ENCODE measurements at places on chromosomes 4 and X.

- no peak for ATAC-seq
Measured at GRCh38 chr4:136056748-136057147, 1475.5 kb downstream of the PCDH18 start.

DNA sequence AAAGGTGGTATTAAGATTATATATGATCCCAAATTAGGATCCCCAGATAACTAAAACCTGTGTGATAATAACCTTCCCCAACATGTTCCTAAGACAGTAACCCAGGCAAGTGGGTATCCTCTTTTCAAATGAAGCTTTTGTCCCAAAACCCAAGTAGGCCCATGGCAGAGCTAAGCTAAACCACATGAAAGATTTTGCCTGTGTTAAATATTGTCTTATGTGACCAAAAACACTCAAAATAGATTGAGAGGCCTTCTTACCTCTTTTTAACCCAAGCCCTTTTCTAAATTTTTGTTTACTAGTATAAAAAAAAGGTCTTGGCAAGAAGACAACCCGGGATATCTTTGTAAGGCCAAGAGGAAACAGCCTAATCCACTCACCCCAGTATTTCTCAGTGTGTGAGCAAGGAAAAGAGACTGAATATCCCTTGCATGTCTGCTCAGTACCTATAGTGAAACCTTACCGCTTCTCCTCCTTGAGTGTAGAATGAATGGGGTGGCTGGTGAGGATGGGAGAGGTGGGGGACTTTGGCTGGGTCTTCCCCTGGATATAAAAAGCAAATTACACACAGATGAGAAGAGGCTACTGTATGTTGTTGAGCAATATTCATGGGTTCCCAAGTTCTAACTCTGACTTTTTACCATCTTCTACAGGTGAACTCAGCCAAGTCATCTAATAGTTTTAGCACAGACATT is 188.8 kb upstream of the BMP3 start:
- ATAC-seq = no peak

- no peak for ATAC-seq
Measured at GRCh38 chrX:125137521-125137920, 182.2 kb upstream of the TEX13C start.

DNA sequence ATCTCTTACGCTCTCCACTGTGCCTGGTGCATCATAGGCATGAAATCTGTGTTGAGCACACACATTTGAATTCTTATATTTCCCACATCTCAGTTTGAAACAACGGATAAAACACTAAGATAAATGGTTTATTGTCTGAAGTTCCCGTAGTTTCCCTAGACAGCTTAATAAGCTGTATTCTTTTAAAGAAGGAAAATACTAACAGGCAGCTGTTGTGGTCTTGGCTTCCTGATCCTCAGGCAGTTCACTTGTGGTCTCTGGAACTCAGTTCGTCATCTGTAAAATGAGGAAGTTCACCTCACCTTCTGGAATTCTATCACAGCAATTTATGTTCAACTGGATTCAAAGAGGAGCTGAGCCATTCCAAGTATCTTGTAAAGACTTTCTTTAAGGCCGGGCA is 1805.6 kb upstream of the TENM3 start:
- no peak for ATAC-seq

- ATAC-seq = no peak
Measured at GRCh38 chr4:175376287-175376977, 435.6 kb downstream of the GPM6A start.

- no peak for ATAC-seq
Measured at GRCh38 chrX:40202456-40202855, 104.7 kb upstream of the BCOR start.

GRCh38 chr4:55008166-55009056 is 117.0 kb downstream of the KDR start:
- no peak for ATAC-seq

DNA sequence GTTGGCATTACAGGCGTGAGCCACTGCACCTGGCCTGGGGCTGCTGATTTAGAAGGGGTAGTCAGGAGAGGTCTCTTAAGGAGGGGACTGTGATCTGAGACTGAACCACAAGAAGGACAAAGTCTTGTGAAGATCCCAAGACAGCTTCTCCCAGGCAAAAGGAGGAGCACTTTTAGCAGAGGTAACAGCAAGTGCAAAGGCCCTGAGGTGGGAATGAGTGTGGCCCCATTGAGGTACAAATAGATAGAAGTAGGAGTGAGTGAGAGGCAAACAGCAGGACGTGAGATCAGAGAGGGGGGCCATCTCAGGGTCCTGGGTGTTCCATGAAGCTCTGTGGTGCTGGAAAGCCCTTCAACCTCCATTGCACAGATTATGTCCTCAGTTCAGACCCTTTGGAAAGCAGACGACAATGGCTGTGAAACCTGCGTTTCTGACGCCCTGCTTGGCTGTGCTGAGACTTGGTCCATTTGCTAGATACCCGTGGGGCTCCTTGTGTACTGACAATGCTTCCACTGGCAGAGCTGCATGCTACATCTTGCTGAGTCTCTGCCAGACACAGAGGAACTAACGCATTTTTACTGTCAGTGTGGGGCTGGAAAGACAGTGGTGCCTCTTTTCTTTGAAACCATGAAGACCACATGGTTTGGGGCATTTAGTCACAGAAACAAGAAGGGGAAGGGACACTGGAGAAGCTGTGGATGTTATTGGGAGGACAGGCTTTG is 1.3 kb upstream of the CCKAR start:
- no peak for ATAC-seq

DNA sequence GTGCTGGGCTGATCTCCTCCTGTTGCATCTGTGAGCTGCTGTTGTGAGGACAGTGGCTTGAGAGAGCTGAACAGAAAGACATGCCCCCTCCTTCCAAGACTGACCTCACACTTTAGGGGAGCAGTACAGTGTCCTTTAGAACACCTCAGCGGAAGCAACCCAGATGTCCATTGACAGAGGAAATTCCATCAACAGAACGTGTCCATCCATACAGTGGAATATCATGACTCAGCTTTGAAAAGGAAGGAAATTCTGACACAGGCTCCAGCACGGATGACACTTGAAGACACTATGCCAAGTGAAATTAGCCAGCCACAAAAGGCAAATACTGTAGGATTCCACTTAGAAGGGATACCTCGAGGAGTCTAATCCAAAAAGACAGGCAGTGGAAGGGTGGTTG is 103.5 kb downstream of the GPR143 start:
- ATAC-seq = no peak

DNA sequence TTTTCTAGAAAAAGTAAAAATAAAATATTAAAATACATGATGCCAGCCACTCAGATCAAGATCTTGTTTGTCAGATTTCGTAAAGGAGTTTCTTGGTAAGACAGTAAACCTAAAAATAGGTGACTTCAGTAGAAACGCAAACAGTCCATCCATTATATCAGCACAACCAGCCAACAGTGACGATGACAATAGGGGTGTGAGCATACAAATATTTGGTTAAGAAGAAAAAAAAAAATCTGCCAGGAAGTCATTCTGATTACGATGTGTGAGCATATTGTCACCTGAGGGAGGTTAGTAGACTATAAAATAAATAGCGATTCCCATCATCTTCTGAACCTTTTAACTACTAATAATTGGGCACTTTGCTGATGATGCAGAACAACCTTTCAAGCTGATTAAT is 37.6 kb downstream of the SLC7A11 start:
- ATAC-seq = no peak

DNA sequence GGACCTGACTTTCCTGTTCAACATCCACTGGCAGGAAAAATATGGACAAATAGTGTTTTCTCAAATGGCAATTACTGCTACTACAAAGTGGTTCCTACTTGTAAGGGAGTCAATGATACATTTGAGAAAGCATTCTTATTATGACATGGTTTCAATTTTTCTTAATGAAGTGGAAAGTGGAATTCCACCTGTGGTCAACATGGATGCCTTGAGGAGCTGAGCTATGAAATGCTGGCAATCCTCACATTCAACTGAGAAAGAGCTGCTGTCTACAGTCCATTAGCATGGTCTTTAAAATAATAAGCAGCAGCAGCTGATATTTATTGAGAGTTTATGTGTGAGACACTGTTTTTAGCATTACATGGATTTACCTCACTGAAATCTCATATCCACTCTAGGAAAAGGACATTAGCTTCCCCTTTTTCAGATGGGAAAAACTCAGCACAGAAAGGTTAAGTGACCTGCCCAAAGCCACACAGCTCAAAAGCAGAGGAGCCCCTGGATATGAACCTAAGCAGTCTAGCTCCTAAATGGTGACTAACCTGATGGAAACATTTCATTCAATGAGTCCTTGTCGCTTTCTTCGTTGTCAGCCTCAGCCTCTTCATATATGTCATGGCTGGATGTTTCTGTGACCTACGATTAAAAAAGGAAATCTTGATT is 29.2 kb downstream of the MAP7D3 start:
- ATAC-seq = no peak

DNA sequence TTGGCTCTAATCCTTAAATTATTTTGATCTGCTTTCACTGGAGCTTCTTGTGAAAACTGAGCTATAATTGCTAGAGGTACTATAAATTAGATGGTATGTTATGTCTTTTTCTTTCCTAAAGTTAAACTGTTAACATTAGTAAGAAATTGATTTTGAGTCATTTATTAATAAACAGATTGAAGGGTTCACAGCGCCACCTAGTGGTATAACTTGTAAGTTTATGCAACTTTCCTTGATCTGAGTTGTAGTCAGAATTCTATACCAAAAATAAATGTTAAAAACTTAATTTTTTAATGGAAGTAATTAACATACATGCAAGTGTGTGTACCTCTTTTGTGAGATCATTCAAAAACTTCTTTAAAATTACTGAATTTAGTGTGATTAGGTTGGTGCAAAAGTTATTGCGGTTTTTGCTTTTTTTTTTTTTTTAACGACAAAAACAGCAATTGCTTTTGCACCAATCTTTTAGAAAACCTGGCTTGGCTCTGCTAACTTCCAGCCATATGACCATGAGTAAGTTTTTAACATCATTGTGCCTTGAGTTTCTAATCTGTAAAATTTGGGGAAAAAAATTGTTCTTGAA is 151.5 kb downstream of the CENPC start:
- no peak for ATAC-seq

DNA sequence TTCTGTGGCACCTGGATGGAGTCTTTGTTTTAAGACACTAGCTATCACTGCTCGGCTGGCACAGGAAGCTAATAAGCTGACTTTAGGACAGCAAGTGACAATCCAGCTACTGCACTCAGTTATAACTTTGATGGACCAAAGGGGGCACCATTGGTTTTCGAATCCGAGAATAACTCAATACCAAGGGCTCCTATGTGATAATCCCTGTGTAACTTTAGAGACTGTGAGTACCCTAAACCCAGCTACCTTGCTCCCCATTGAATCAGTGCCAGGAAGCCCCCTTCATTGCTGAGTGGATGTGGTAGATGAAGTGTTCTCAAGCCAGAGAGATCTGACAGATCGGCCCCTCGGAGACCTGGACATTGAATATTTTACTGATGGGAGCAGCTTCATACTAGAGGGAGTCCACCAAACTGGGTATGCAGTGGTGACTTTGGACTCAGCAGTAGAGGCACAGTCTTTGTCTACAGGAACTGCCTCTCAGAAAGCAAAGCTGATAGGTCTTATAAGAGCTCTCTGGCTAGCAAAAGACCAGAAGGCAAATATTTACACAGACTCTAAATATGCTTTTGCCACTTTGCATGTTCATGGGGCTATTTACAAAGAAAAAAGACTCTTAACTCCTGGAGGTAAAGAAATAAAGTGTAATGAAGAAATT is 35.5 kb upstream of the UGT2B7 start:
- no peak for ATAC-seq

GRCh38 chr4:8380511-8381415 is 59.8 kb downstream of the ACOX3 start:
- no peak for ATAC-seq

GRCh38 chr4:182250446-182250845 is 7.2 kb downstream of the TENM3 start:
- ATAC-seq = no peak

DNA sequence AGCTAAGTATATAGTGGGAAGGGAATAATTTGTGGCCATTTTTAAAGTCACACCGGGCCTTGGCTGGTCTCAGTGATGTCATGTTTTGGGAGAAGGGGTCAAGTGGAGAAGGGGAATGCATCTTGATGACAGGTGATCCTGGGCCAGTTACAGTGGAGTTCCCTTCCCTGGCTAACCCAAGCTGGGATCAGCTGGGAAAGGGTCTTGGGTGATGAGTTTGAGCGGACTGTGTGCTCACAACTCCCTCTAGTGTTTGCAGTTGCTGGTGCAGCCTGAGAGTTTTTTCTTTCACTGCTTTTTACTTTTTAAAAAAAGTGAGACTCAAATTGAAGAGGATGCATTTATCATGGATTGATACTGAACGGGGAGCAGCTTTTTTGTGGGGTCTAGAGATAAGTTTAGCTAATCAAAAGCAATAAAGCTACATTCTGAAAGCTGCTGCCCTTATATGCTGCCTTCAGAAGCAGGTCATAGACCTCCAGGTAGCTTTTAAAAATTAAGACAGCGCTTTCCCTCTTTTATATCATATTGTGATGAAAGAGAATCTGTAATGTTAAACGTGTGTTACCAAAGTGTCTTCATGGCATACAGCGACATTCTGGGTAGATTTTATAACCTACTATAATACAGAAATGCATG is 164.7 kb downstream of the DCLK2 start:
- peak; percentile 27 for ATAC-seq

GRCh38 chr4:22962295-22962694 is 269.6 kb downstream of the GBA3 start:
- ATAC-seq = no peak

- no peak for ATAC-seq
Measured at GRCh38 chr4:183195534-183195933, 96.5 kb downstream of the WWC2 start.

DNA sequence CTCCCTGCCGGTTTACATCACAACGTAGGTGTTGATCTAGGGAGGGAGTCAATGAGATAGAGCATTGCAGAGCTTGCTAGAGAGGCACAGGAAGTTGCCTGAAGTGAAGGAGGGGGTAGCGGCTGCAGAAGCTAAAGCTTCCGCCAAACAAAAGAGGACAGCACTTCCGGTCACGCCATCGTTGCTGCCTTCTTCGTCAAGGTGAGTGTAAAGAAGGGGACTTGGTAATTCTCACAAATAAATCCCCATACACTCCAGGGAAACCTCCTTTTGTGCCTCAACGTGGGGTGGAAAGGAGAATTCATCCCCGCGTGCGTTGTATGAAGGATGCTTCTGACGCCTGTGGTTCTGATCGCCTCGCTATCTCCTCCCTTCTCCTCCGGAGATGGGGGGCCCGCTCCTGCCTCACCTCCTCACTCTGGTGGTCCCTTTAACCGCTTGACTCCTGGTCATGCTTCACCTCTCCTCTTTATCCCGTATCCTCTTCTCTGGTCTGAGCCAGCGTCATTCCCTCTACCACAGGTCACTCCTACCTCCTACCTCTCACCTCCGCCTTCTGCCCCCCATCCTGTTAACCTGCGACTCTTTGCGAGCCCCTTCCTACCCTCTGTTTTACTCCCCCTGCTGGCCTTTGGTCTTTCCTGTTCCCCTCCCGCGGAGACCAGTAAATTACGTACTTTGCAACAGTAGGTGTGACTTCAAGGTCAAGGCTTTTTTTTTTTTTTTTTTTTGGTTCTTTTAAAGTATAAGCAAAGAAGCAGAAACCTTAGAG is 59.9 kb downstream of the GSPT2 start:
- peak; percentile 97 for ATAC-seq

- ATAC-seq = no peak
Measured at GRCh38 chr4:41359836-41360213, 103.1 kb downstream of the UCHL1 start.

All from motor neuron (in vitro differentiated cells).